Occipital lobe (tissue), 3 donors: ENCODE measurements at places on chromosomes 3 and 15. TPM values are rescaled to one million over a fixed set of nuclear protein-coding genes. Genes with fewer than 3 reads are reported as not detected.

The CYP8B1 gene
- total RNA-seq: not detected

The KIF15 gene
- total RNA-seq: 6.4 TPM

The ZNF717 gene
- total RNA-seq: 22.3 TPM

The SCAP gene
- 82.0 TPM for total RNA-seq

The CD200 gene
- 41.6 TPM for total RNA-seq

The ADPRH gene
- total RNA-seq: 1.2 TPM

The HRH1 gene
- 1.7 TPM for total RNA-seq

The EPB42 gene
- total RNA-seq: 0.94 TPM

The PRC1 gene
- total RNA-seq: 15.8 TPM

The HMCES gene
- 17.0 TPM for total RNA-seq

The TMC3 gene
- total RNA-seq: 0.47 TPM

The SLC12A1 gene
- 0.16 TPM for total RNA-seq

The TRH gene
- total RNA-seq: 1.1 TPM

The CFAP100 gene
- 2.0 TPM for total RNA-seq

The SIDT1 gene
- 6.2 TPM for total RNA-seq

The ZKSCAN7 gene
- 29.8 TPM for total RNA-seq

The XCR1 gene
- total RNA-seq: not detected

The CTXN2 gene
- 0.16 TPM for total RNA-seq

The RTP4 gene
- not detected for total RNA-seq
